CD8-positive, alpha-beta T cell (primary cell): ENCODE measurements at places on chromosomes 7 and 10.

DNA sequence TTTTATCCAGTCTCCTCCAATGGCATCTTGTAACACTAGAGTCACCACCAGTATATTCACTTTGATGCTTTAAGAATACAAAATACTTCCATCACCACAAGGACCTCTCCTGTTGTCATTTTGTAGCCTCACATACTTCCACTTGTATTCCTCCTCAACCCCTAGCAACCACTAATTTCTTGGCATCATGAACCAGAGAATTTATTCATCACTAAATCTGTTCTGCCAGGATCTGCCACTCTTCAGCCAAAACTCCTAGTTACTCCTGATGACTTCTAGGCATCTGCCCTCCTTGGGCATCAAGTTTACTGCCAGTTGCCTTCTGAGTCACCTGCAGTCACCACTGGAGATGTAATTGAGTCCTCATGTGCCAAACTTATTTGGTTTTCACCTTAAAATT, 906.8 kb downstream of the CNTNAP2 start:
- no peak for DNase-seq

DNA sequence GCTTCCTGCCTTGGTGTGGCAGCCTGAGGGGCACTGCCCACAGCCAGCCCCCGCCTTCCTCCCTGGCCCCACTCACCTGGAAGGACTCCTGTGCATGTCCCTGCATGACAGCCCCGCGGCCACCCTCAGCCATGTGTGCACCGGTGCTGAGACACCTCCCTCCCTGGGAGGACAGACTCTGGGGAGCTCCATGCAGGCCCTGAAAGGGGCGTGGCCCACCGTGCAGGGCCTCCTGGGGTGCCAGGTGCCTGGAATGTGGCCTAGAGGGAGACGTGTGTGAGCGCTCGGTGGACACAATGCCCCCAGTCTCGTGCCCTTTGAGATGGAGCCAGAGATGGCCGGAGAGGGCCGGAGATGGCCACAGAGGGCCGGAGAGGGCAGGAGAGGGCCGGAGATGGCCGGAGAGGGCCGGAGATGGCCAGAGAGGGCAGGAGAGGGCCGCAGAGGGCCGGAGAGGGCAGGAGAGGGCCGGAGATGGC, 59.1 kb upstream of the PPP2R2D start:
- no peak for DNase-seq

GRCh38 chr7:12890586-12890985, 203.2 kb downstream of the ARL4A start:
- DNase-seq = no peak

DNA sequence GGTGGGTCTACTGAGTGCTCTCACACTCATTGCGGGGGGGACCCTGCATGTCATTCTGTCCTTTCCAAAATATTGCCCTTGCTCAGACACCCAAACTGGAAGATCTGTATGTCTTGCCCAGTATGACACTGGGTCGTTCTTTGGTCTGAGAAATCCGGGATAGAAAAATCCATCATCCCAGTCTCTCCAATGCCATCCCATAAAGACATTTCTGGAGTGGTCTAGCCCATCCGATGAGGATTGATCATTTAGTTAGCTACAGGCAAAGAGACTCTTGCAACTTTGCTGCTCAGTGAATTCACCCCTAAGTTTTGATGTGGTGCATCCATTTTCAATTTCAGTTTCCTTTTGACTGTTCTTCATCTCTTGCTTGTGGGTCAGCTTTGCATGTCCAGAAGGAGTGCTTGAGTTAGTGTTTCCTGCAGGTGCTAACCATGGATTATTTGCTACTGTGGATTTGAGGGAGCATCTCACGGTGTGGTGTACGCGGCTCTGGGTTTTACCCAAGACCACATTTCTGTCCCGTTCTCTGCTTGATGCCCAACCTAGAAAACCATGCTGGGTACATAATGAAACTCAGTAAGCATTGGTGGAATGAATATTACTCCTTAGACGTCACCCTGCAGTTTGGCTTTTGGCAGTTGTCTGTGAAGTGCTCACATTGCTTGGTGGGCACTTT, 247.0 kb upstream of the MKI67 start:
- no peak for DNase-seq

DNA sequence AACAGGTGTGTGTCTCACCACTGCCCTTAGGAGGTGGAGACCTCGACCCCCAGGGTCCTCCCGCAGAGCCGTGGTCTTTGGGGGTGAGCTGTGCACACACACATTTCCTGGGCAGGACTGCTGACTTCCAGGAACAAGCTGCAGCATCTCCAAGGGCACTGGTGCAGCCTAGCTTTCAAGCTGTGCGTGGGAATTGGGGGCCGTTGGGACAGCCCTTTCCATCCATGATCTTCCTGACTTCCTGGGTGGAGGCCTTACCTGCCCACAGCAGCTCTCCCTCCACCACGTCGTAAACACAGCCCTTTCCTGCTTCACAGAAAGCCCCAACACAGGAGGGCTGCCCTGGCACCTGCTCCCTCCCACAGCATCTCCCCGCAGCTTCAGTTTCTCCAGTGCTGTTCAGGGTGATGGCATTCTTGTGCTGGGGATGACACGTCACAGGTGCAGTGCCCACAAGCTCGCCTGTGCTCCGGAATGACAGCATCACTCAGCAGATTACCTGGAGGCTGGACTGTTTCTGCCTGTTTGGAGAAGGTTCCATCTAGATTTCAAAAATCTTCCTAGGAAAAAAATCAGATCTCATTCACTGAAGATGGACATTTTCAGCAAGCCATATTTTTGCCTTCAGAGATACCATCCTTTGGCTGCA, 208.0 kb upstream of the PPP2R2D start:
- DNase-seq = no peak

DNA sequence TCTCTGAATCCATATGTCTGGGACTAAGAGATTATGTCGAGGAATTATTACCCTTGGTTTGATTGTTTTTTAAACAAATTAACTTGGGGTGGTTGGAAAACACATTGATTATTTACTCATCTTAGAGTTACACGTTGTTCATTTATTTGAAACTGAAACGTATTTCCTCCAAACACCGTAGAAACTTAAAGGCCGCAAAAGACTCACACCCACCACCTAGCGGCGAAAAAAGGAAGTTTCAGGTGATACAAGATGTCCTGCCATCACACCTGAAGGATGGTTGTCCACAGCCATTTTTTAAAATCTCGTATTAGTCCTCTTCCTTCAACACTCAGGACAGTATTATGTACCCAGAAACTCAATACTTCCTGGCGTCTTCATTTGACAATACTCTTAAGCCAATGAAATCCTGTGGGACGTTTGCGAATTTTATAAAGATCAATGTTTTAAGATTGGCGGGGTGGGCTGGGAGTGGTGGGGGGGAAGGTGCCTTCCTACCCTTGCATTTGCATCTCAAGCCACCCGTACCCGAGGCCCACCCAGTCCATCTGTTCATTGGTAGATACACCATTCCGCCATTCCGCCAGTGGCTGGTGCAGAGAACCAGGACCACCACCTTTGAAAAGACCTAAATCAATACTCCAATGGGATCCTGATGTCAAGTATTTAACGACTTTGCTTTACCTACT, 1.4 kb upstream of the LCOR start:
- peak; percentile 81 for DNase-seq

DNA sequence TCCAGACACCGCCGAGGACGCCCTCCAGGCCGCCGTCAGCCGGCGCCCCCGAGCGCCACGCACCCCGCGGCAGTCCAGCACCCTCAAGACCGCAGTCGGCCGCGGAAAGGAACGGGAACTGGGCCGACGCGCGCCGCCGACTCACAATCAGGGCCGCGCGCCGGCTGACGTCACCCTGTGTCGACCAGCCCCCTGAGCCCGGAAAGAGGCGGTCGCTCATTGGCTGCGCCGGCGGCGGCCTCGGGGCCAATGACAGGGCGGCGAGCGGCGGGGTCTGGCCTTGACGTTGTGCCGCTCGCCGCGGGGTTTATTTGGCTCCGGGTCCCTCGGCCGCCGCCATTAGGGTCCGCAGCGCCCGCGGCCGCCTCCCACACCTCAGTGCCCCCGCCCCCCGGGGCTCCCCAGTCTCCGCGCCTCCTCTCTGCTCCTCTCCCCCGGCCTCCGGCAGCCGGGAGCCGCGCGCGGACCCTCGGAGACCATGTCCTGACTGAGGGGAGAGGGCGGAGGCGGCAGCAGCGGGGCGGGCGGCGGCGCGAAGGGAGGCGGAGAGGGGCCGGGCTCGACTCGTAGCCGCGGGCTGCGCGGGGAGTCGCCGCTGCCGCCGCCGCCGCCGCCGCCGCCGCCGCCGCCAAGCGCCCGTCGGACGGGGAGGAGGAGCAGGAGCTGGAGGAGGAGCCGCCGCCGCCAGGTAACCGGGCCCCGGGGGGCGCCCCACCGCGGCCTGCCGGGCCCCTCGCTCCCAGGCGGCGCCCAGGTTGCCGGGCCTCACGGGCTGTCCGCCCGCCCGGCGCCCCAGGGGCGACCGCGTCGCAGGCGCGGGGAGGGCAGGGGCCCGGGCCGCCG, 25.1 kb upstream of the ZRANB1 start:
- peak; percentile 96 for DNase-seq

DNA sequence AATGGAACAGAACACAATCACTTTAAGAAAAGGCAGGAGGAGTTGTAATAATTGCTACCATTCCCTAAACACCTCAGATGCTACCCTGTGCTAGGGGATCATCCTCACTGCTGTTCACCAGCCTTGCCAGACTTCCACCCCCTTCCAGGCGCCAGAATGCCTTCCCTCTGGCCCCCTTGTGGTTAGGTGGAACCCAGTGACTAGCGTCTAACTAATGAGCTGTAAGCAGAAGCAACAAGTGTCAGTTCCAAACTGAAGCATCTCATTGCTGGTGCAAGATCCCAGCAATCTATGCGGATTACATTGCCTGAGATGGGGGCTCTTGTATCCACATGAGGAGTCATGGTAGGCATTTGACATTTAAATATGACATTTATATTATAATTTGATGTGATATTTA, 86.6 kb downstream of the FRMD4A start:
- DNase-seq = no peak

DNA sequence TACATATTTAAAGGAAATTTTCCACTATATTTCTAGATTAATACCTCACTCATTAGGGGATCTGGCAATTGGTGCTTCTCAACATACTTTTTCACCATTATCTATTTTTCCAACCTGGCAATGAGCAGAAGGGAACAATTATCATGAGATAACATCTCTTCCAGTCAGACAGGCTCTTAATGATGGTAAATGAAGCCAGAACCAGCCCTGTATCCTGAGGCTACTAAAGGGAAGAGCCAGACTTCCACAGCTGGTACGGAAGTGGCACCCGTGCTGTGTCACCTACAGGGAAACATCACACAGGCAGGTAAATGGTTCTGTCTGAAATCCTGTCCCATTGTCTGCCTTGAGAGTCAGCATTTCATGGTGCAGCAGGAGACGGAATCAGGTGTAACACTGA, 75.9 kb downstream of the ELMO1 start:
- DNase-seq = no peak

DNA sequence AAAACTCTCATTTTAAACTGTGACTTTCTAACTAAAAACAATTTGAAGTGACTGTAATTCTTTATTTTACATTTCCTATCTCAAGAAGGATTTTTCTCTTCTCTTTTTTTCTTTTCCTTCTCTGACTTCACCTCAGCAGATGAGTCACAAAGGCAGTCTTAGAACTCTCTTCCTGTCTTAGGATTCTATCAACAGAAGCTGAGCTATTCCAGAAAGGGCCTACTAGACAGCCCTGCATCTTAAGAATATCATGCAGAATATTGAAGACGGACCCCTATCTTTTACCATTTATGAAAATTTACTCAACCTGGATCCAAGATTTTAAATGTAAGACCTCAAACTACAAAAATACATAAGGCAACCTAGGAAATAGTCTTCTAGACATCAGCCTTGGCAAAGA, 365.7 kb upstream of the SEMA3C start:
- DNase-seq = no peak

GRCh38 chr10:78143576-78143975, 109.9 kb downstream of the RPS24 start:
- no peak for DNase-seq

DNA sequence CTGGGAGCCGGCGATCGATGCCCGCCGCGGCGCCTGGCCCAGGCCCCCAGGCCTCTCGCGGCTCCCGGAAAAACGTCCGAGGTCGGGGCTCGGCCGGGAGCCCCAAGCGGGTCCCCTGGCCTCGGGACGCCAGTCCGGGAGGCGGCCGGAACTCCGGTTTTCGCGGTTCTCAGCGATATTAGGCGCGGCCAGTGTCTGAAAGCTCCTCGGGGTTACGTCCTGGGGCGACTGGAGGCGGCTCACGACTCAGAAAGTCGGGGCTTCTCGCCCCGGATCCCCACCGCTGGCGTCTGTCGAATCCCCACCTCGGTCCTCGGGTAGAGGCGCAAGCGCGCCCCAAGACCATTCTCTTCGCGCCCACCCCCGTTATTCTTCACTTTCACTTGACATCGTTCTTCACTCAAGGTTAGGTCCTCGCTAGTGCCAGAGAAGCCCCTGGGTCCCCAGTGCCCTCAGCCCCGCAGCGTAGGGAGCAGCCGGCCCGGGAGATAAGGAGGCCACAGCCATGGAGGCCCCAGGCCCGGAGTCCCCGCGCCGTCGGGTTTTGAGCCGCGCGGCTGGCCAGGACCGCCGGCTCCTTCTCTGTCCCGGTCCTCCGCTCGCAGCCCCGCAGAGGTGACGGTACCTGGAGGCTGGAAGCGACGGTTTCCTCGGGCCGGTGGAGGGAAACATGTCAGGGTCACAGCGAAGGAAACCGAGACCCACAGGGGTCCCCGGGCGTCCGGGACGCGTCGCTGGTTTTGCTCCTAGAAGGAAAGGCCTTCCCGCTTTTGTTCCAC, 35.2 kb upstream of the EBLN1 start:
- peak; percentile 63 for DNase-seq

- DNase-seq = no peak
Observed at GRCh38 chr7:98049034-98049433, 57.6 kb upstream of the LMTK2 start.

- no peak for DNase-seq
Observed at GRCh38 chr7:110307776-110308175, 783.2 kb upstream of the LRRN3 start.

- DNase-seq = no peak
Observed at GRCh38 chr10:3480281-3480989, 304.6 kb downstream of the KLF6 start.

DNA sequence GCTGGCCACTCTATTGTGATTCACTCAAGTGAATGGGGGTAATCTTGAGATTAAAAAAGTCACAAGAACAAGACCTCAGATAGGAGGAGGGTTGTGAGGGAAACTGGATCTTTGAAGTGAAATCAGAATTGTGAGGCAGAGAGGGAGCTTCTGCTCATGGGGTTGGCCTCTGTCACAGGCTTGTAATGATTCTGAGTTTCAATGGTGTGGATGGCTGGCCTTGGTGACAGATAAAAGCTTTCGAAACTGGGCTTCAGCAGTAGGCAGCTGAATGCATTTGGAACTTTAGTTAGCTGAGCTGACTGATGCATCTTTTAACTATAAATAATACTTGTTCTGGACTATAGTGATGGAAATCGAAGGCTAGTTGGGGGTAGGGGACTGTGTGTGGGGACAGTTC, 12.2 kb downstream of the TAS2R60 start:
- no peak for DNase-seq

- DNase-seq = no peak
Observed at GRCh38 chr10:114504769-114505579, 100.7 kb upstream of the AFAP1L2 start.

DNA sequence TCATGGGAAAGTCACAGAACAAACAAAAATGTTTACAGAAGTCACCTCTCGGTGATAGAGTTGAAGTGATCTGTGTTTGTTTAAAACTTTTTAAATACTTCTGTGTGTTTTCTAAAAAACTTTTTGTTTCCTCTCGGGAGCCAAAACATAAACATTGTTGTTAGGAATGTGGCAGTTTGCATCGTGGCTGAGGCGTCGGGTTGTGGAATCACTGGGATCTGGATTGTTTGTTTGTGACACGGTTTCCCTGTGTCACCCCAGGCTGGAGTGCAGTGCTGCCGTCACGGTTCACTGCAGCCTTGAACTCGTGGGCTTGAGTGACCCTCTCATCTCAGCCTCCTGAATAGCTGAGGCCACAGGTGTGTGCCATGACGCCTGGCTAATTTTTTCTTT, 29.0 kb upstream of the SUN1 start:
- no peak for DNase-seq
